ENCODE measurements at places on chromosomes 6 and 20. TPM values are rescaled to one million over a fixed set of nuclear protein-coding genes. Genes with fewer than 3 reads are reported as not detected.

DNA sequence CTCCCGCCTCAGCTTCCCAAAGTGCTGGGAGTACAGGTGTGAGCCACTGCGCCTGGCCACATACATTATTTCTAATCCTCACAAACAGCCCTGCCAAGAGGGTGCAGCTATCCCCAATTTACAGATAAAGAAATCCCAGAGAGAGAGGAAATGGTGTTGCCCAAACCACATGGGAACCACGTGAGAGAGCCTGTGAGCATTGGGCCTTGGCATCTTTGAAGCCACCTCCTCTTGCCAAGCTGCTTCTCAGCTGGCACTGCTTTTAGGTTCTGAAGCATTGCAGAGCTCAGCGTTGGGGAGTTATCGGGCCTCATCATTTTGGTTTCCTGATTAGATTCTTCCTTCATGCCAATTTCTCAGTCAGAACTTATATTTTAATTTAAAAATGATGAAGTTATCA is 80.3 kb downstream of the CTNNBL1 start:
- no peak overlapping the region for H3K27ac ChIP-seq
- no peaks in the 10 kb centered on the region for H3K27me3 ChIP-seq
- H3K4me3 ChIP-seq: no peak overlapping the region
- H3K36me3 ChIP-seq: peaks cover 35% of the 10 kb centered on the region
- no peaks in the 10 kb centered on the region for H3K4me1 ChIP-seq
- no peak for DNase-seq

DNA sequence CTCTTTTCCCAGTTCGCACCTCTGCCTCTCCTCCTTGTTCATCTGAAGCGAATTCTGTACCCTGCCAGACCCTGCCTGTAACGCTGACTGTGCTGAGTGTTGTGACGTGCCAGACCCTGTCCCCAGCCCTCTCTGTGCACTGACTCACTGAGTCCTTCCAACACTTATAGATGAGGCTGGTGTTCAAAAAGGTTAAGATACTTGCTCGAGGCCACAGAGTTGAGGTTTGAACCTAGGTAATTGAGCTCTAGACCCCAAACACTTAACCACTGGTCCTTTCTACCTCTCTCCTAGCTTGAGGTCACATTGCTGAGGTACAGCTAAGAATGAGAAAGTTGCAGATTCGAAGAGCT is 45.7 kb upstream of the NEDD9 start:
- DNase-seq: no peak
- H3K4me3 ChIP-seq: no peak overlapping the region
- H3K27me3 ChIP-seq: no peaks in the 10 kb centered on the region
- H3K36me3 ChIP-seq: no peaks in the 10 kb centered on the region
- peak overlapping the region; percentile 71 for H3K27ac ChIP-seq
- peaks cover 56% of the 10 kb centered on the region for H3K4me1 ChIP-seq

DNA sequence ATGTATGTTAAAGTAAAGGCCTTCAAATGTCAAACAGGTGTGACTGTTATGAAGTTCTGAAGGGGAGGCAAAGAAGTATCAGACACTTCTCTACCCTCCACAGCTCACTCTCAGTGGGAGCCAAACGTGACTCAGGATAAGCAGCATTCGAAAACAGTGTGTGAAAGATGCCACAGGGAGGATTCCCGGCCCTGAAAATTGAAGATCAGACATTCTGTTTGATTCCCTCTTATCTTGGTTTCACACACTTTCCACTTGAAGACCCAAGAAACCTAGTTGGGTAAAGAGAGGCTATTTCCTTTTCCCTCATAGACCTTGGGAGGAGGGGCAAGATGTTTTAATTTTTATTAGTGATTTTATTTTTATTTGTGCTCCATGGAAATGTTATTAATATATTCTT is 164.2 kb upstream of the SUPT3H start:
- no peak overlapping the region for H3K27ac ChIP-seq
- no peak overlapping the region for H3K4me3 ChIP-seq
- no peaks in the 10 kb centered on the region for H3K36me3 ChIP-seq
- no peak for DNase-seq

- H3K4me3 ChIP-seq: no peak overlapping the region
- no peaks in the 10 kb centered on the region for H3K27me3 ChIP-seq
- no peak overlapping the region for H3K27ac ChIP-seq
- H3K36me3 ChIP-seq: peaks cover 40% of the 10 kb centered on the region
Measured at GRCh38 chr6:44133003-44133931, 5.9 kb downstream of the TMEM63B start.

DNA sequence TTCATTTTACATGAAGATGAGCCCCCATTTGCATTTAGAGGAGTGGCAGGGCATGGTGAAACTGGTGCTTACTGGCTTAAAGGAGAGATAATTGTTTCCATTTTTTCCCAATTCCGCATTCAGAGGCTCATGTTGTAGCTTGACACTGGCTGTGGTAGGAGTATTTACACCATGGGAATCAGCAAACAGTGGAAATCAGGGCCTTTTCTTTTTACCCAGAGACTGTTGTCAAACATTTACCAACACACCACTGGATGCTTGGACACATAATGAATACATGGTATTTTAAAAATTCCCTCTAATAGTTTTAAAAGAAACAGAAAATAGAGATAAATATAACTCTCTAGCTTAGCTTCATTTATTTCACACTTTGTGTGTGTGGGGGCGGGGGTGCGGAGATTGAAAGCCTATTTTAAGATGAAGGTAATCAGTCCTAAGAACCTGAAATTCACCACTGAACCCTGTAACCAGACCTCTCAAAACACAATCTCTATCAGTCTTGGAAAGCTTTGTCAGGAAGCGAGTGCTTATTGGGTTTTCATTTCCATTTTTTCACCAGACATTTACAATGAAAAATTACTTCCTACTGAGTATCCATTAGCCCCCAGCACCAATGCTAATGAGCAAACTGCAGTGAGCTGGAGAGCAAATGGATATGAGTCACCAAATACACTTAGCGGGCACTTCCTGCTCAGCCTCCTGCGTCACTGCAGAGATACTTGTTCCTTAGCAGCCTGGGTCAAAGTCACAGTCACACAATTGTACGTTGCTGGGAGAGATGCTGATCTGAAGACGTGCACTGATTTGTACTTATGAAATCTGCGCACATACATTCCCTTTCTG is 532.0 kb downstream of the BCKDHB start:
- no peaks in the 10 kb centered on the region for H3K36me3 ChIP-seq
- peak overlapping the region; percentile 70 for H3K27ac ChIP-seq
- no peaks in the 10 kb centered on the region for H3K4me1 ChIP-seq
- H3K4me3 ChIP-seq: no peak overlapping the region
- no peaks in the 10 kb centered on the region for H3K27me3 ChIP-seq
- peak; percentile 54 for DNase-seq

The TTLL9 gene
- 5.9 TPM for total RNA-seq

The PTPRT gene
- total RNA-seq: 8.0 TPM

The TEAD3 gene
- total RNA-seq: 17.0 TPM

The HEY2 gene
- total RNA-seq: 2.8 TPM

All from lower lobe of right lung (tissue), 2 donors.